ENCODE measurements at places on chromosomes 3 and 15.
A peak's percentile ranks its signal among the peaks of the same experiment; 100 is the strongest.

DNA sequence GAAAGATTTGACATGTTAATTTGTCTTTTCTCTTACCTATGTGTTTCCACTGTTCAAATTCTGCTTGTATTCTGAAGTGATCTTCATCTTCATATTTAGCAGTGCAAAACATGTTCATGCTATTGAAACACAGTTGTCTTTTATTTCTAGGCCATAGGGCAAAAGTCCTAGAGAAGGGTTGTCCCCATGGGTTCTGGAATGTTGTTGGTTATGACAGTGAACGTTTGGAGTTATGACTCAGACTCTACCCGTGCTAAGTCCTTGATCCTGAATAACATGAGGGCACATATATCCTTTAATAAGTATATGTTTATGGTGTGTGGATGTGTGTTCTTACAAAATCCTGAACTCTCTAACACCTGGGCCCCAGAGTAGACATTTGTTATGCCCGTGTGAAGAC is 23.0 kb upstream of the ARPP21 start:
- peak; percentile 35 for DNase-seq

- DNase-seq: no peak
These were observed 32.2 kb upstream of the ACP3 start for GRCh38 chr3:132284781-132285619.

- DNase-seq: no peak
These were observed 86.2 kb downstream of the SEC22A start for GRCh38 chr3:123287962-123288302.

GRCh38 chr3:16455001-16455400 is 58.5 kb downstream of the RFTN1 start:
- no peak for DNase-seq

- no peak for DNase-seq
These were observed 889.7 kb downstream of the IGSF11 start for GRCh38 chr3:118144919-118145318.

DNA sequence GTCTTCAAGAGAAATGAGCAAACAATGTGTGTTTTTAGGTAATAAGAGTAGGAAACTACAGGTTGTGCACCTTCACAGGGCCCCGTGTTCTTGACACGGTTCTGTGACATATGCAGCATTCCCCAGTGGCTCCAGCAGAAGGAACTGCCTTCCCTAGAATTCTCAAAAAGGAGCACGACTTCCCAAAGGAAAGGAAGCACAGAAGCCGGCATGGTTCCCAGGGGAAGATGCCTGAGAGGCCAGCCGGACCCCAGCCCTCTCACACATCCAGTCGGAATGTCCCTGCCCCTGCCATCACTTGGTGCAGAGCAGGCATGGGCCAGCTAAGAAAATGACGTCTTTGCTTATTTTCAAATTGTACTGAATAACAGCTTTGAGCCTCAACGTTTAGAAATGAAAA is 187.3 kb upstream of the NSMCE3 start:
- no peak for DNase-seq

GRCh38 chr3:68363796-68364195 is 568.6 kb downstream of the TAFA4 start:
- no peak for DNase-seq

GRCh38 chr15:98878172-98878571 is 129.4 kb downstream of the PGPEP1L start:
- no peak for DNase-seq

- DNase-seq: no peak
These were observed 64.9 kb upstream of the SUCLG2 start for GRCh38 chr3:67719333-67719732.

- no peak for DNase-seq
These were observed 4.1 kb upstream of the HDAC11 start for GRCh38 chr3:13475871-13476590.

DNA sequence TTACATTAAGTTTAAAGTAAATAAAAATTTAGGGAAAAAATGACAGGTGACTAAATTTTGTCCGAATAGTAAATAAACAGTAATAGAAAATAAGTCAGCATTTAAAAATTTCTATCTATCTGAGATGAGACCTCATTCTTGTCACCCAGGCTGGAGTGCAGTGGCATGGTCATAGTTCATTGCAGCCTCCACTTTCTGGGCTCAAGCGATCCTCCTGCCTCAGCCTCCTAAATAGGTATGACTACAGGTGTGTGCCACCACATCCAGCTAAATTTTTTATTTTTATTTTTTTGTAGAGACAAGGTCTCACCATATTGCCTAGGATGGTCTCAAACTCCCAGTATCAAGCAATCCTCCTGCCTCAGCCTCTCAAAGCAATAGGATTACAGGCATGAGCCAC is 7.8 kb downstream of the KPNA4 start:
- no peak for DNase-seq

- DNase-seq: no peak
These were observed 259.7 kb upstream of the TPM1 start for GRCh38 chr15:62782896-62783295.

DNA sequence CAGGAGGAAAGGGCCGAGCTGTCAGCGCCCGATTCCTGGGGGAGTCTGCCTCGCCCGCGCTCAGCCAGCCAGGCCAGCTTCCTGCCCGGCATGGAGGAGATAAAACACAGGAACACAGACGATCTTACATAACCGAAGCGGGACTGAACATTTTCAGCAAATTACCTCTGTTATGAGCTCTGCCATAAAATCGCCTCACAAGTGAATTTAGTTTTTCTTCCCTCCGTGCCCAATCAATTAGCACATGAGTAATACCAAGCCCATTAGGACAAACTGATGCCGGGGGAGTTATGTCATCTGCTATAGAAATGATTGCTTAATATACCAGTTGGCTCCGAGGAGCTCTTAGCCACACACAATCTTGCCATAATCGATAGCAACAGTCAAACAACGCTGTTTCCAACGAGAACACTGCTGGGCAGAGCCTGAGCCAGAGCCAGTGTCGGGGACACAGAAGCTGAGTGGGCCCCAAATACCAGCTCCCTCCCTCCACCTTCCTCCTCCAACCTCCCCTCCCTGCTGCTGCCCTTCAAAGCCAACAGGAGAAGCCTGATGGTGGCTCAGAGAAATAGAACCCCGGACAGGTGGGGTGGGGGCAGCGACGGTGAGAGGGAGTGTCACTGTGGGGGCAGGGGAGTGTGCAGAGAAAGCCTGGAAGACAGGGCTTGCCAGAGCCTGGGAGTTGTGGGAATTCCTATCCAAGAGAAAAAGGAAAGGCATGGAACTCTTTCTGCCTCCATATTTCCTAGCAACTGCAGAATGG is 279.4 kb upstream of the TLE3 start:
- peak; percentile 4 for DNase-seq

DNA sequence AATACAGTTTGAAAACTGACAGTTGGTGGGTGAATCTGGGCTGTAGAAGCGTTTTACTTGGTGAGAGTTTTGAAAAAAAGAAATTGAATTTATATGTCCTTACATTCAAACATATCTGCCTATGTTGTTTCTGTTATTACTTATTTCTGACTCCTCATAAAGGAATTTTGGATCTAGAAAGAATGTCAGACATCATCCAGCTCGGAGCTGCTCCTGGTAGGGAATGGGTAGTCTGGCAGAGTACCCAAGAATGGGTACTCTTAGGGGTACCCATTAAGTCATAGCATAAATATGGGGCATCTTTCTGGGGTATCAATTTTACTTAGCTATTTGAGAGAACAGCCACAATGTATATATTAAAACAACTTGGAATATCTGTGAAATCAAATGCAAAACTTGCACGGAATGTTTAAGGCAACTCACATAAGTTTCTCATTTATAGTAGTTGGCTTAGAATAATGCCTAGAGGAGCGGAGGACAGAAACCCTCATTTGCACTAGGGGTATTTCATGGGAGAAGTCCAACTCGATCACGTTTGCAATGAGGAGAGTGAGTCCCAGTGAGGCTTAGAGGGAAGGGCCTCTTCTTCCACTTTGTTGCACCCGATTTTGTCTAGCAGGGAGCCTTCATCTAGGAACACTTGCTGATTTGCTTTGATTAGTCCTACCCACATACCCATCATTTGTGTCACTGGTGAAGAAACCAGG is 2.4 kb upstream of the LARP6 start:
- DNase-seq: no peak

DNA sequence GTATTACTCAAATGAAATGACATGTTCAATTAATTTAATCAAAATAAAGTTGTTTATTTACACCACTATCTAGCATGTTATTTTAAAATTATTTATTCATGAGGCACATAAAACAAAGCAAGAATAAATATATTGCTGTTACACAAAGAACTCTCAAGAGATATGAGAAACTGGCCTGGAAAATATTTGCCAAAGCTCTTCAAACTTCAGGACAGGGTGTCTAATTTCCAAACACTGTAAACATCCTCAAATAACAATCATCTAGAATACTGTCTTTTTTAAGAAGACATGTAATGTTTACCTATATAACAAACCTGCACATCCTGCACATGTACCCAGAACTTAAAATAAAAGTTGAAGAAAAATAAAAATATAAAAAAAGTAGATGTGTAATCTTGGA is 876.6 kb downstream of the TUSC7 start:
- DNase-seq: no peak

DNA sequence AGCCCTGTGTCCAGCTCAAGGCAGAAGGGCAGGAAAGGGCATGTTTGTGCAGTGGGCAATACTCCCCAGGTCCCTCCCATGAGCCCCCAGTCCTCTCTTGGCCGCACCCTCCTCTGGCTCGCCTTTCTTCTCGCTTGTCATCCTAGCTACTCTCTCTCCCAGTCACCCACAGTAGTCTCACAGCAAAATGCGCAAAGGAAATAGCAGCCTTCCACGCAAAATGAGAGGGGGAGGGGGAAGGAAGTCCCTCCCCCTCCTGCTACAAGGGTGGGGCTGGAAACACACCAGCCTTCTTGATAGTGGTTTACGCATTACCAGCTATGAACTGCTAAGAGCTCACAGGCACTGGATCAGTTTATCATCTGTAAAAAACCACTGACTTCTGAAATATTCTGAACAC is 83.8 kb downstream of the GADL1 start:
- DNase-seq: no peak

- DNase-seq: no peak
These were observed 401.2 kb upstream of the C2CD4B start for GRCh38 chr15:62566248-62566647.

DNA sequence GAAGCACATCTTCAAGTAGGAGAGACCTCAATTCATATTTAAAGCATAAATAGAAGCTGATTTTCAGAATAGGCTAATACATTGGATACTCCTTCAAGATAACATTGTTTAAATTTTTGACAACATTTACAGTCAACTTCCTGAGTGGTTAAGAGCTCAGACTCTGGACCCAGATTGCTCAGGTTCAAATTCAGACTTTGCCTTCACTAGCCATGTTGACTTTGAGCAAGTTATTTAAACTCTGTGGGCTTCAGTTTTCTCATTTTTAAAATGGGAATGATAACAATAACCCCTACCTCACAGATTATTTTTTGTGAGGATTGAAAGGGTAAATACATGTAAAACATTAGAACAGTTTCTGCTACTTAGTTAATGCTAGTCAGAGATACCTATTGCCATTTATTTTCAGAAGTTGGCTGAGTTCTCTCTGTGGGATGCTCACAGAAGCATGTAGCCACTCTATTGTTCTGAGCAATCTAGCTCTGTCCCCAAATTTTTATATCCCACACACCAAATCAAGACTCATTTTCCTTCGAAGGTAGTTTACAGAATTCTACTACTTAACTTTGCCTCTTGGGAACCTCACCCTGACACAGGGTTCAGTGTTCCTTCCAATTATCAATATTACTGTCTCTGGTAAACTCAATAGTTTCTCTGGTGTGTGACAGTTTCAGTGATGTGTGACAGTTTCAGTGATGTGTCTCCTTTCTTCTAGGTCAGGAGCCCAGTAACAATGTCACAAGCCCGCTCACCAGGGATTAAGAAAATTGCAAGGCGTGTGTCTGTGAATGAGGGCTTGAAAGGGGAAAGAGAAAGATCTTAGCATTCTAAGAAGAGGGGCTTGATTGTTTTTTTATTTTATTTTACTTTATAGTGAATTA is 79.4 kb upstream of the OSTN start:
- no peak for DNase-seq

- no peak for DNase-seq
These were observed 111.6 kb upstream of the DCBLD2 start for GRCh38 chr3:99013077-99013476.

DNA sequence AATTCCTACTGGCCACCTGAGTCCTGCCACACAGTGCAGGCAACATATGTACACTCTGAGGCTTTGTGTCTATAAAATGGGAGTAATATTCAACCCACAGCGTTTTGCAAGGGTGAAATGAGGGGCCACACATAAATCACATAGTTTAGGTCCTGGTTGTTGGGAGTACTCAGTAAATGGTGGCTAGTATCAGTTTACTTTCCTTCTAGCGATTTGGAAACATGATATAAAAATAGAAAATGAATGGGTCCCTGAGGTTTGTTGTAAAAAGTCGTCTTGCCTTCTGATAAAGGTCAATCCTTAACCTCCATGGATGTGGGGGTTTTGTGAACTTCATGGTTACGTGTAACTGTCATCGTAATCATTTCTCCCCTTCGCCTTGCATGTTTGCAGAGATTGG is 472.4 kb downstream of the EPHB1 start:
- DNase-seq: no peak

DNA sequence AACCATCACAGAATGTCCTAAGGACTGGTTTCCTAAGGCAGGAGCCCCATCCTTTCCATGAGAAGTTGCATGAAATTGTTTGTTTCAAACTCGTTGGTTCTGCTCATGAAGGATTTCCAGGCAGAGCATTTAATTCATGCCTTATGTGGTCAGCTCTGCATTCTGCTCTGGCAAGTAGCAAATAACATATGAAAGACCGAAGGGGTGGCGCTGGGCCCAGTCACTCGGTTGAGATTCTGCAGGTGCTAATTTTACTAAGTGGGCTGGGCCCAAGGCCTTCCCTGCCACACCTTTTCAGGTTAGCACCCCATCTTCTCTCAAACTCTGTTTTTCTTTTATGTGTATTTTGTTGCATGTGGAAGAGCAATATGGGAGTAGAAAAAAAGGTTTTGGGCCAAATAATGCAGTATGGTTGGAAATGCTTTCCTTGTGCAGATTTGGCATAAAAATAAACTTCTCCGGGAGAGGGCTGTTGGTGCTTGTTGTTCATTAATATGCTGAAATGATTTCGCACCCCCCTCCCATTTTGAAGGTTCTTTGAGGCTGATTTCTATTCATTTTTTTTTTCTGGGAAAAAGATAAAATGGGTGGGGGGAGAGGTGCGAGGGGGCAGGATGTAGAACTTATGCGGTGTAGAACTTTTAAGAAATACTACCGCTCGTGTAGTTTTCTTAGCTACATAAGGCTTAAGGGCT is 182.9 kb upstream of the FEZF2 start:
- DNase-seq: no peak

- peak; percentile 33 for DNase-seq
These were observed 1.3 kb downstream of the PIK3CA start for GRCh38 chr3:179149406-179149867.

GRCh38 chr15:43872416-43873020 is 45.7 kb downstream of the WDR76 start:
- peak; percentile 33 for DNase-seq

DNA sequence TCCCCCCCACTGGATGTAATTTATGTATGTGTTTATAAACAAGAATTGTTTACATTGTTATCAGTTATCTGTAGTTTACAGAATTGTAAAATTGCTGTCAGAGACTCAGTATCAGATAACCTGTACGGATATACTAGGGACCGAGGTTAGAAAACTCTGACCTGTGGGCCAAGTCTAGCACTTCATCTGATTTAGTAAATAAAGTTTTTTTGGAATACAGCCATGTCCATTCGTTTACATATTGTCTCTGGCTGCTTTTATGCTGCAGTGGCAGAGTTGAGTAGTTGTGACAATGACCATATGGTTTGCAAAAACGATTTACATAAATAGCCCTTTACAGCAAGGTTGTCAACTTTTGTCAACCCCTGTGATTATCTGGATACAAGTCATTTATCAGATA is 52.6 kb downstream of the LRRC28 start:
- DNase-seq: no peak

GRCh38 chr15:38231436-38231835 is 21.2 kb upstream of the SPRED1 start:
- DNase-seq: no peak

Measured in SW480 (cell line).